NCI-H69 (cell line): ENCODE measurements at places on chromosomes 5 and 9.

GRCh38 chr9:112377087-112377486, 2.8 kb upstream of the HSDL2 start:
- DNase-seq, result no peak

GRCh38 chr5:5884593-5884992, 462.1 kb downstream of the ICE1 start:
- no peak for DNase-seq

DNA sequence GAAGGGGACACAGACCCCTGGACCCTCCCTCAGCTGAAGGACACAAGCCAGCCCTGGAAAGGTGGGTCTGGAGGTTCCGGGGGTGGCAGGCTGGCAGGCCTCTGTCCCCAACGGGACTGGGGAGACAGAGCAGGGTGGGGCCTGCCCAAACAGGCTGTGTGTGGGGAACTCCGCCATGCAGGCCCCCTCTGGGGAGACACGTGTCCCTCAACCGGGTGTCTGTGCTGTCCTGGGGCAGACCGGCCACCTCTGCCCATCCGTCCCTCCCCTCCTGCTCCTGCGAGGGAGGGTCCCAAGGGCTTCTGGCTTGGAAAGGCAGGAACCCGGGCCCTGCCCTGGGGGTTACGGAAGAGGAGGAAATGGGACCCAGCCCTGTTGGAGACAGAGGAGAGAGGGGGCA, 1.4 kb downstream of the SLC34A3 start:
- no peak for DNase-seq

DNA sequence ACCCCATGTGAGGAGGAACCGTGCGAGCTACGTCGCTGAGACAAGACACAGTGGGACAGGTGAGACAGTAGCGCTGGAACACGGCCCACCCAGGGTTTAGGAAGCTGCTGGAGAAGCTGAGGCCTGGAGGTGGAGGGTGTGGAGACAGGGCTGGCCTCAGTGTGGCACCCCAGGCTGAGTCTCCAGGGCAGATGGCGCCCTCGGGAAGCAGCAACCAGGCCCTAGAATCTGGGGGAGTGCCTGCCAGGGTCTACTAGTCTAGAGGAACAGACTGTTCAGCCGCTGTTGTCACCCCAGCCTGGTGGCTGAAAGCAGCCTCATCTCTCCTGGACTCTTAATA, 4.6 kb upstream of the TERT start:
- no peak for DNase-seq

DNA sequence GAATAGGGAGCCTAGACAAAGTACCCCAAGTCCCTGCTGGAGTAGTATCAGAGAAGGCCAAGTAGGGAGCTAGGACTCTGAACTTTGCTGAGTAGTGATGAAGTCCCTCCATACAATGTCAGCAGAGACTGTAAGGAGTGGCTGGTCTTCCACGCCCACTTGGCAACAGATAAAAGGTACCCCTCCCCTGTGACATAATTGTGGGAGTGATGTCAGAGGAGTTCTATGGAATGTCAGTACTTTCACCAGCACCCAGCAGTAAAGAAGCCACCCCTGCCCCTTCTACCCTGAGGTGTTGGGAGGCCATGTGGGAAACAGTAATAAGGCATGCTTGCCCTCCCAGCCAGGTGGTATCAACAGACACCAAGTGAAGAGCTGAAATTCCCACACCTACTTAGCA, 143.9 kb downstream of the SLIT3 start:
- no peak for DNase-seq

DNA sequence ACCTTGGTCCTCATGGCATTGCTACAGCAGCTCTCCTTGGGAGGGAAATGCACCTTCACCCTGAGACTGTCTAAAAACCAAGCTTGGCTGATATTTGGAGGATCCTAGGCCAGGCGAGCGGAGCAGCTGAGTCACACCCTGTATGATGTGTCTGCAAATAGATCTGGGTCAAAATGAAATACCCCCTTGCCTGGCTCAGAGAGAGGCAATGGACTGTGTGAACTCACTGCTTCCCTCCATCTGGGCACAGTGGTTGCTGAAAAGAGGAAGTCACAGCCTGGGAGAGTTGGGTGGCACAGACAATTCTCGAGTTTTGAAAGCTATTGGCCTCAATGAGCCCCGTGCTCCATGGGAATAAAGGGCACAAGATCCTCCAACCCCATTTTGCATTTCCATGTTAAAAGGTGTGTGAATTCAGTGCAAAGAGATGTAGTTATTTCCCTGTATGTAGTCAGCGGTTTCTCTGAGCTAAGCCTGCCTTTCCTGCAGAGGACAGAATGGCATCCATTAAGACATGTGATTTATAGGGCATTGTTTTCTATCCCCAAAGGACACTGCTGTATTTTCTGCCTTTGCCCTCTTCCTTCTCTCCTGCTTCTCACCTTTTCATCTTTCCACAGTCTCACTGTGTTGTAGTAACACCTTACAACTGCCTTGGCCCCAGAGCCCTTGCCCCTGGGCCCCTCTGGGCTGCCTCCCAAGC, 177.2 kb downstream of the GADD45G start:
- peak; percentile 42 for DNase-seq

- no peak for DNase-seq
Observed at GRCh38 chr5:80622756-80623155, 31.7 kb upstream of the MSH3 start.

- no peak for DNase-seq
Observed at GRCh38 chr5:63211448-63212132, 633.0 kb downstream of the LRRC70 start.

- DNase-seq, result peak; percentile 11
Observed at GRCh38 chr9:81396528-81396927, 292.8 kb downstream of the TLE1 start.

GRCh38 chr9:122125158-122125508, 32.0 kb upstream of the TTLL11 start:
- DNase-seq, result peak; percentile 70

GRCh38 chr9:125699870-125700269, 7.1 kb downstream of the MAPKAP1 start:
- DNase-seq, result no peak

GRCh38 chr9:90598191-90598590, 44.4 kb downstream of the DIRAS2 start:
- no peak for DNase-seq

DNA sequence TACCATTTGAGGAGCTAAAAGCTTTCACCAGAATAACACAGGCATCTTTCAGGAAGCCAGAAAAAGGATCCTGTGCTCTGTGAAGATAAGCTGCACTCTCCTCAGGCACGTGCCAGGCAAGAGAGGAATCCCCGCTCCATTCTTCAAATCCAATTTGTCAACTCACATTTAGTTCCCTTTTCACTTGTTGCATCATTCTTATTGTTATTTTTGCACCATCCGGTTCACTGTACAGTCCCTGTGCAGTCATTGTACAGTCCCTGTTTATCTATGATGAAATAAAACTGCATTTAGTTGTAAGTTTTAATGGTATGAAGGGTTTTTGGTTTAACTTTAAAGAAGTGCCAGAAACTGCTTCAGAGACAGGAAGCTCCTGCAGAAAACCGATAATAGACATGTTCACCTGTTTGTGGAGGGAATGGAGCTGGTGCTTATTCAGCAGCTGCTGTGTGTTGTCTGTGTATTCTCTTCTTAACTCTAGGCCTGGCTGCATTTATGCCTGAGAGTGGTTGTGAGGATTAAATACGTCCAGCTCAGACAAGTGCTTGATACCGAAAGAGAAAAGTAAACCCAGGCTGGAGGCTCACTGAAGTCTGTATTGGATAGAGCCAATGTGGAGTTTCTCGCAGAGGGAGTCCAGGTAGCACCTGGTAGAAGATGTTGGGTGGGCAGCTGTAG, 22.4 kb downstream of the IFNW1 start:
- DNase-seq, result no peak

DNA sequence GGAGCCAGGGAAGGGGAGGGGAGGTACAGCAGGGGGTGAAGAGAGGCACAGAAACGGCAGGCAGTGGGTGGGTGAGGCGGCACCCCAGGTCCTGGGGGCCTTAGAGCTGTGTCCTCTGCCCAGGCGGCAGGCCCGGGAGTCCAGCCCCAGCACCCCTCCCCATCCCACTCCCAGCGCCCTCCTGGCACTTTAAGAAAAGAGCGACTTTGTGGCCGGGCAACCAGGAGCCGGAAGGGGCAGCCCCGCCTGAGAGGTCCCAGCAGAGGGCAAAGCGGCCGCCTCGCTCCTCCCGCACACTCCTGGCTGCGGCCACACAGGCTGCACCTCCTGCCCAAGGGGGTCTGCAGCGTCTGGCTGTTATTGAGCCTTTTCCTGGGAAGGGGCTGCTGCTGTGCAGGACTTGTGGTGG, 42.6 kb downstream of the NACC2 start:
- DNase-seq, result no peak

GRCh38 chr5:112549127-112549526, 130.1 kb upstream of the EPB41L4A start:
- DNase-seq, result no peak

GRCh38 chr5:133412661-133413060, 199.7 kb downstream of the FSTL4 start:
- no peak for DNase-seq

- peak; percentile 13 for DNase-seq
Observed at GRCh38 chr9:34049630-34050384, 1.1 kb upstream of the UBAP2 start.

DNA sequence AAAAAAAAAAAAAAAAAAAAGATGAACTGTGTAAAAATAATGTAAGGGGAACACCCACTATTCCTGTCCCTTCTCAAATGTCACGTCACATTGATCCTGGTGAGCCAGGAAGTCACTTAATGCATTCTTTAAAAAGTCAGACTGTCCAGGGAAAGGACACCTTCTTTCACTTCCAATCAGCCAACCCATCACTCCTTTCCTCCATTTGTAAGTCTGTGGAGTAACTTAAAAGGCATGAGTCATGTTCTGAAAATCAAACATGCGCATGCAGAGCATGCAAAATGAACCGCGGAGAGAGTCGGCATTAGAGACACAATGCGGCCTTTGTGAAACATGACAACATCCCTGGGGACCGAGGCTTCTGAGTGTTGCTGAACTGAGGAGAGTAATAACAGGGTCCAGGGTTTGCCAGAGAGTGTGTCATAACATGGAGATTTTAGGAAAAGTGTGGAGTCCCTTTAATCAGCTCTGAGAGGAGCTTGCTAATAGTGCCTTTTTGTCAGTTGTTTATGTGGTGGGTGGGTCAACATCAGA, 77.6 kb upstream of the SEMA6A start:
- DNase-seq, result peak; percentile 99

- DNase-seq, result peak; percentile 98
Observed at GRCh38 chr9:132531710-132532570, 50.5 kb upstream of the BARHL1 start.

GRCh38 chr5:58239731-58240130, 220.2 kb downstream of the PLK2 start:
- DNase-seq, result no peak

- DNase-seq, result no peak
Observed at GRCh38 chr5:35309365-35310130, 79.3 kb upstream of the PRLR start.

DNA sequence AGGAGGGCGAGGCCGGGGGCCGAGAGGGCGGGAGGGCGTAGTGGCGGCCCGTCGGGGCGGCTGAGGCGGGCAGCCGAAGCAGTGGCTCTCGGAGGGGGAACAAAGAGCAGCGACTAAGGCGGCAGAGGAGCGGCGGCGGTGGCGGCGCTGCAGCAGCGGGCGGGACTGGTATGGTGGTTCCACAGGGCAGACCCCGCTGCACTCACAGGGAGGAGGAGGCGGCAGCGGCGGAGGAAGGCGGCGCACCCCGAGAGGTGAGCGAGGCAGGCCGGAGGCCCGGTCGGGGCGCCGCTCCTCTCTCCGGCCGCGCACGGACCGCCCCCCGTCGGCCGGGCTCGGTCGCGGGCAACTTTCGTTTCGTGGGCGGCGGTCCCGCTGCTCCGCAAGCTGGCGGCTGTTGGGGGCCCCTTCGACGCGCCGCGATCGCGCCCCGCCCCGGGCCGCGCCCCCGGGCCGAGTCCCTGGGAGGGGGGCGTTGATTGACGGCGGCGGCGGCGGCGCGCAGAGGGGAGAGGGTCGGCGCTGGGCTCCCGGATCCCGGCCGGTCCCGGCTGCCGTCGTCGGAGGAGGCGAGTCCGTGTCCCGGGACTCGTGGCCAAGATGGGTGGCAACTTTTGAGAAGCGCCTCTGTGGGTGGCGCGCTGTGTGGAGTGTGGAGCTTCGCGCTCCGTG, 467 bp downstream of the CNOT6 start:
- peak; percentile 71 for DNase-seq

DNA sequence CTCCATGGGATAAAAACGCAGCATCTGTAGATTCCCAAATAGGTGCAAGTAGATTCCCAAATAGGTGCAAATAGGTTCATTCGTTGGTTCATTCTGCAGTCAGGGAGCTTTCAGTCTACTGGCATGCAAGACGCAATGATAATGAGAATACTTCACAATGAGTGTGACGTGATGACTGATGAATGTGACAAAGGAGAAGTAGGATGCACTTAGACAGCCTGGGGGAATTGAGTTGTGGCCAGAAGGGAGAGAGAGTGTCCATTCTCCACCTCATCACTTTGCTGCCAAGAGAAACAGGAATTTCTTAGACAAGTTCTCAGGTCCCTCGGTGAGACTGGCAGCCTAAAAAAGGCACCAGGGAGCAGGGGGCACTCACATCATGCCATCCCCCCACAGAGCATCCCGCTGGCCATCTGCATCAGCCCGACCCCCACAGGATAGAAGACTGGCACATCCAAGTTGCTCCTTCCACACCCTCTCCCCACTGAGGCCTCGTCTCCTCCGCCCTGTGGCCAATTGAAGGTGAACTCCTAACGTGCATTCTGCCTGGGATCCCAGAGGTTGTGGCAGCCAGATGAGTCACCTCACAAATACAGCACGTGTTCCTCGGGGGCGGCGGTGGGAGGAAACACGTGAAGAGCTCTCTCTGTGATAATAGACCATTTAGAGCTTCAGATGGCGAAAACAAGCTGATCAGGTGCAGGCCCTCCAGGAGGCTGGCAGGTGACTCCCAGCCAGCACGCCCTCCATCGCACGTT, 19.9 kb upstream of the KCNIP1 start:
- DNase-seq, result peak; percentile 94
